Activated B cell treated with CpG ODN at 0.5 μM for 24 hours (primary cell): ENCODE measurements at places on chromosomes 6 and 20. TPM values are rescaled to one million over a fixed set of nuclear protein-coding genes. Genes with fewer than 3 reads are reported as not detected.

DNA sequence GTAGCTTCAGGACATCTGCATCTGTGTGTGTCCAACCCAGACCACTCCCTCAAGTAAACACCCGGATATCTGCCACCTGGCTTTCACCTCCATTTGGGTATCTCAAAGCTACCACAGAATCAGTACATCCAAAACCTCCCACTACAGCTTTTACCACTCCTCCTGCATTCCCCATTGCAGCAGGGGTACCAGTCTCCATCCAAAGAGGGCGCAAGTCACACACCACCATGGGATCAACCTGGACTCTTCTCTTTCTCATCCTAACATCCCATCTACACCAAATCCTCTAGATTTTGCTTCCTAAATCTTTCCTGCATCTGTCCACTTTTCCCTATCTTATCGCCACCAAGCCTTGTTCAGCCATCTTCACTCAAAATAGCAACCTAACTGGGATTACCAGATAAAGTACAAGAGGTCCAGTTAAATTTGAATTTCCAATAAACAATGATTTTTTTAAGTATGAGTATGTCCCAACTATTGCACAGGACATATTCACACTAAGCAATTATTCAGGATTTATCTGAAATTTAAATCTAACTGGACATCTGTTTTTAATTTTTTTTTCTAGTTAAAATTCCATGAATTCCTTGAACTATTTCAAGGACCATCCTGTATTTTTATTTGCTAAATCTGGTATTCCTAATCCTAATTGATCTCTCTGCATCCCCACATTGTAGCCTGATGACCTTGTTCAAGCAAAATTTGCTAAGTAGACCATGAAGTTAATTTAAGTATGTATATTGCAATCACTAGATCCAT is 164.3 kb upstream of the MLN start:
- no peak for DNase-seq

DNA sequence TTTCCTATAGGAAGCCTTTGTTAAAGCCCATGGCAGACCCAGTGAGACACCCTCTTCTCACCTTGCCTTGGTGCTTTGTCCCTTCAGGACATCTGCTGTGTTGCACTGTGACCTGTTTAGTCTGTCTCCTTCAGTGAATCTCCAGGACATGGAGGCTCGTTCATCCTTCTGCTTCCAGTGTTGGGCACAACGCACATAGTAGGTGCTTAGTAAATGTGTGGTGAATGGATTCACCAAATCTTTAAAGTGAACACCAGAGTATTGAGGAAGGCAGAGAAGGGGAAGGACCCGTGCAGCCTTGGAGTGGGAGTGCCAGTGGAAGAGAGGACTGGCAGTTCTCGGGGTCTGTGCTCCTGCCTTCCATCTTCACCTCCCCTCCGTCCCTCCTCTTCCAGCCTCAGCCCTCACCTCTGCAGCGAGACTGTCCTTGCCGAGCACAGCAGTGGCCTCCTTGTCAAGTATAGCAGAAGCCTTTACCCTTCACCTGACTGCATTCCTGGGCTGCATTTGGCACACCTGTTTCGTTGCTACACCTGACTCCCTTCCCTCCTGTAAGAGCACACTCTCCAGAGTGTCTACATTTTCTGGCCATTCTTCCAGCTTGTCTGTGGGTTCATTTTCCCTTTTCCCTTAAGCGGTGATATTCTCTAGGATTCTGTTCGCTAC is 49.2 kb downstream of the ARID1B start:
- DNase-seq, result no peak

- DNase-seq, result no peak
Measured at GRCh38 chr6:22394691-22395090, 97.9 kb upstream of the PRL start.

- DNase-seq, result no peak
Measured at GRCh38 chr20:9353916-9354276, 160.5 kb upstream of the LAMP5 start.

GRCh38 chr6:148999501-148999900 is 252.7 kb downstream of the UST start:
- no peak for DNase-seq

DNA sequence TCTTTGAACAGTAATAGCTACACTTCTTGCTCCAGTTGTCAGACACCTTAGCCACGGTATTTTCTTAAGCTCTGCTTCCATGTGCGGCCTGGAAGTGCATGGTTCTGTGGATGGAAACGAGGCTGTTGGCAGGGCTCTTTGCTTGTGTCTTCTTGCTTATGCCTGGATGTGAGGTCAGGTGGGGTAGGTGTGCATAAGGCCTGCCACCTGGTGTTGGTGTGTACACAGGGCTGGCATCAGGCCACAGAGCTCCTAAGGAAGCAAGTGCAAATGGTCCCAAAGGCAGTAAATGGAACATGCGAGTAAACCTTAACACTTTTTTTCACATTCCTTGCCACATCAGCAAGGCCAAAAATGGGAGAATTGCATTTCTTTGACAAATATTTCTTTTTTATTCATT is 158.1 kb upstream of the GMDS start:
- DNase-seq, result no peak

- DNase-seq, result no peak
Measured at GRCh38 chr6:114140416-114140815, 169.5 kb upstream of the HDAC2 start.

DNA sequence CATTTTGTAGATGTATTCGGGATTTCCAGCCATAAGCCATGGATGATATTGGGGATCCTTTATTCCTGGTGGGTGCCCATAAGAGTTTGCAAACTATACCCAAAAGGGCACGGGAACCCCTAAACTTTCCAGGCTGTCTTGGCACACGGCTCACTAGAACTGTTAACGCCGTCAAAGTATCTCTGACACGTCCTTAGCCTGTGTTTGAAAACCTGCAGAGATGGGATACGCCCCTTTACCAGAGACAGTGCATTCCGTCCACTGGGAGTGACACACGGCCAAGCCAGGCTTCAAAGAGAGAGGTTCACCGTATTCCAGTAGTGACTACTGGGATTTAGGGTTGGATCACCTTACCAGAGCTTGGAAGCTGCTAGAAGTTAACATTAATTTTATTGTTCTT is 95.0 kb downstream of the THBS2 start:
- DNase-seq, result no peak

DNA sequence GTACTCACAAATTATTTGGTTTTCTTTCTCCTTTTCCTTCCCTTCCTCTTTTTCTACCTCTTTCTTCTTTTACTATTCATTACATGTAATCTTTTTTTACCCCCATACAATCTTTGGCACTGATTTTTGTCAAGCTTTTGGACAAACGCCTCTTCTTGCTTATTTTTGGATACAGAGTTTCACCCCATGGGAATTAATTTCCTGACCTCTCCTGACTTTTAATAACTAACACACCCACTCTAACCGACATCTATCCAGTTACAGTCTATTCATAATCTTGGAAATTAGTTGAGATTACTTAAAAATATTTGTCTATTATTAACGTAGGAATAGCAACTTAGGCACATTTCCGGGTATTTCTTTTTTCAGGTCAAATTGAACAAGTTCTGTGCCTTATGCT is 101.2 kb downstream of the HDGFL1 start:
- no peak for DNase-seq

DNA sequence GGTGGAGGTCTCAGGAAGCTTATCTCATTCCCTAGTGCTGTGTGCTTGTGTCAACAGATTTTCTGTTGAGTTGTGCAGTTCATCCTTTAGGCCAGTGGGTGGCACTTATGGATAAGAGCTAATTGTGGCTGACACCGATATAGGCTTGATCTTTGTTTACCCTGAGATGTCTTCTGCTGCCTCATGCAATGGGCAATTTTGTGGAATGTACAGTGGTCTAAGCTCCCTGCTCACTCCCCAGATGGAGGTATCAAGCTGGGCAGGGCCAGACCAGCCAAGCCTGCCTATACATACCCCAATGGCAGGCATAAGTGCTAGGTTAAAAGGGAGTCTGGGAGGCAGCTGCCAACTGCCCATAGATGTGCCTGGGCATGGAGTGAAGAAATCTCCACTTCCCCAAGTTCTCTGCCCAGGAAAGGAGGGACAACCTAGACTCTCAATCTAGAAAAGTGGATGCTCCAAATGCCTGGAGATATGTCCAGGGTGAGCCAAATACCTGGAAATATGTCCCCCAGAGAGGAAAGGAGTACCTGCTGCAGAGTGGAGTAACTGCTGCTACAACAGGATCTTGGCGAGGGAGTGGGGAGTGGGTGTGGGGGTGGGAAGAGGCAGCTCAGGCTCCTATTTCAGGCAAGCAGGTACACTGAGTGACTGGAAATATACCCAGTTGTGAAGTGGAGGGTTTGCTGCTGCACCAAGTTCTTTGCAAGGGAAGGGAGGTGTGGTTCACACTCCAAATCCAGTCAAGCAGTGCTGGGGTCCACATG is 53.2 kb upstream of the ARG1 start:
- no peak for DNase-seq

DNA sequence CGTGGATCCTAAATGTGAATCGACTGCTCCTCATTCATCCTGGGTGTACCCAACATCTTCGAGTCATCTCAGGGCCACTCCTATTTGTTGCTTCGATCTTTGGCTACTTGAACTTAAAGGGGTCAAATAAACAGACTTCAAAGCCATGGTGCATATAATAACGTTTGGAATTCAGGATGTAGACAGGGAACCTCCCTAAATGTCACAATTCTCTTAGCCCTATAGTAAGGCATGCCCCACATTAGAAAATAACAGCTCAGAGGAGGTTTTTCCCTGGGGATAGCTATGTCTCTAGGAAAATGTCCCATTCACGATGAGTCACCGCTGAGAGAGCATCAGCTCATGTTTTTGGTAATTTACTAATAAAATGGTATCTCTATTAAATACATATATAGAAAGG is 54.8 kb upstream of the BMP6 start:
- DNase-seq, result no peak

DNA sequence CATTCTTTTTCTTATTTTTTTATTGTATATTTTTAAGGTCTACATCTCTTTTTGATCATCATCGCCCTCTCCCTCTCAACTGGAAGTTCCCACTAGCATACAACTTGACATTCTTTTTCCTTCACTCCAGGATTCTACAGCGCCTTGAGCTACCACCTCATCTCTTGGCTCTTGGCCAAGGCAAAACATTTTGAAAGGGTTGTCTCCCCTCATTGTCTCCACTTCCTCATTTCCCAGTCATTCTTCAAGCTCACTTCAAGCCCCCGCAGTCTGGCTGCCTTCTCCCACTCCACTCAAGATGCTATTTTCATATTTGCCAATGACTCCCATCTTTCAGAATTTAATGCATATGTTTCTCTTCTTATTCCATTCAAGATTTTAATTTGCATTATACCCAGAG is 63.0 kb downstream of the OPN5 start:
- no peak for DNase-seq

GRCh38 chr6:51468704-51469103 is 618.7 kb downstream of the PKHD1 start:
- no peak for DNase-seq

DNA sequence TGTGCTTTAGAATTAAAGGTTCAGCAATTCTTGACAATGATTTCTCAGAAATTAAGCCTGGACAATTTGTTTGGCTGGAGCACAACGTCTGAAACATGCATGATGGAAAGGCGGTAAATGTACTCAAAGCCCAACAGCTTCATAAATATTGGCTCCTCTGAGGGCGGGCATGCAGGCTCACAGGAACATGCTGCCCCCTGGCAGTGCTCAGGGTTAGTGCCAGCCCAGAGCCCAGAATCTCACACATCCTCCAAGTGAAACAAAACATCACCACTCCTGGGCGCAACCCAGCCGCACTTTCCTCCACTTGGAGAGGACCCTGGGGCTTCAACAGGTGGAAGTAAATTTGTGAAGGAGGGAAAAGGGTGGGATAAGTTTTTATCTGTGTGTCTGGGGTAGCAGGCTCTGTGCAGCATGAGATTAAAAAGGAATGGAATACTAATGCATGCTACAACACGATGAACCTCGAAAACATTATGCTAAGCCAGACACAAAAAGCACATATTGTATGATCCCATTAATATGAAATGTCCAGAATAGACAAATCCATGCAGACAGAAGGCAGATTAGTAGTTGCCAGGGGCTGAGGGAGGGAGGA is 54.1 kb upstream of the PTPRT start:
- DNase-seq, result no peak

DNA sequence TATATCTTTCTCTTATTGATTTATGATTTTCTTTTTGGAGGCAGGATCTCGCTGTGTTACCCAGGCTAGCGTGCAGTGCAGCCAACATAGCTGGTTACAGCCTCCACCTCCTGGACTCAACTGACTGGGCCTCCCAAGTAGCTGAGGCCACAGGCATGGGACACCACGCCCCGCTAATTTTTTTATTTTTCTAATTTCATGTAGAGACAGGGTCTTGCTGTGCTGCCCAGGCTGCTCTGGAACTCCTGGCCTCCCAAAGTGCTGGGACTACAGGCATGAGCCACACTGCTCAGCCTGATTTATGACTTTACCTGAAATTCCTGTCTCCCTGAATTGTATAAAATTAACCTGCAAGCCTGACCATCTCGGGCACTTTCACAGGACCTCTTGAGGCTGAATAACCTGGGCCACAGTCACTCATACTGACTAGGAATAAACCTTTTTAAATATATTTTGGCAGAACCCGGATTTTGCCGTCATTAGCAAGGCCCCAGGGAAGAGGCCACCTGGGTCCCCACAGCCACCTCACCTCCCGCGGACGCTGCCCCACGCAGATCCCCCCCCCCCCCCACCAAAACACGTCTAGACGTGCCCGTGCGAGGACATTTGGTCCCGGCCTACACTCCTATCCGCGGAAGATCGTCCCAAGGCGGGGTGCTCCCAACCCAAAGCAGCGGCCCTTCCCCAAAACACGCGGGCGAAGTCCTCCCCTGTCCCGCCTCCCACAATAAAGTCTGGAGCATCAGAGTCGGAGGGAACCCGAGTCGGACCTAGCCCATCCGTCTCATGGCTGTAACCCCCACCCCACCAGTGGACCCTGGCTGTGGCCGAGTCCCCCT is 902 bp downstream of the ZNF337 start:
- DNase-seq, result no peak

GRCh38 chr6:30544666-30545272 is 11.5 kb downstream of the GNL1 start:
- no peak for DNase-seq

DNA sequence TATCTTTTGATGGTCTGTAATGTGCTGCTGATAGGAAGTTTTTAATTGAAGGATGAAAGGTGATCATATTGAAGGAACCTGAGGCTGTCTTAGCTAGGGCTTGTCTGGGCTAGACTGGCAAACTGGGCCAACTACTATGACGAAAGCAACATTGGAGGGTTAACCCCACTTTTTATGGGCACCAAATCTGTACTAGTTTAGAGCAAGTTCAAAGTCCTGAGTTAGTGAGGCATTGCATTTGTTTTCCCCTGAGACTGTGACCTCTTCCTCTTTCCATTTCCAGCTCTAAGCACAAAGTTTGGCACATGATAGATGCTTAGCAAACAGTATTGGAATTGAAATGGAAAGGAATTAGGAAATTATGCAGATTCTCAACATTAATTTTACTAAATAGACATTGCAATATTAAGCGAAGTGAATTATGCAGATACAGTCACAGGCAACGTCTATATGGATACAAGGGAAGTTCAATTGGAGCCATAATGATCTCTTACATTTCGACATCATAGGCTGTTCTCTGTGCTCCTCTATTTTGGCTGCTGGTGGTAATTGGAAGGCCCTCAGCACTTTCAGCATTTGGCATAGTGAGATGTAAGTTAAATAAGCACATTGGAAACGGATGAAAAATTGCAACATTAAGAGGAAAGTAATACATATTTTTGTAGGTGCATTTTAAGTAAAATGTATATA is 22.2 kb downstream of the CEP57L1 start:
- DNase-seq, result no peak

GRCh38 chr20:3580412-3580811 is 82.8 kb downstream of the GFRA4 start:
- DNase-seq, result no peak

Gene RAET1L
- total RNA-seq, result not detected in 2 replicates

Gene CRIP3
- total RNA-seq, result 42.2 and 49.9 TPM in 2 replicates
